ENCODE measurements at places on chromosomes 5 and 9.

DNA sequence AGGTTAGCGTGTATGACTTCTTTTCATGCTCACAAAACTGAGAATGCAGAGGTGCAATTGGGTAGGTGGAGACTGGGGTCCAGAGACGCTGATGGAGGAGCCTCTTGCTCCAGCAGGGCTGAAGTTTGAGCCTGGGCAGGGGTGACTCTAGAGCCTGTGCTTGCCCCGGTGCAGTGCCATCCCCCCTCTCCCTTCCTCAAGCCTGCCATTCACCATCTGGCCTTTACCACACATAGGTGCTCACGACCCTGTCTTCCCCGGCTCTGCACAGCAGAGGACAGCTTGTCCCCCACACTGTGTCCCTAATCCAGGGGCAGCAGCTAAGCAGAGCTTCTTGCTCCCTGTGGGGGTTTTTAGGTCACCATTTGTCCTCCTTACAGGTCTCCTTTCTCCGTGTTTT, 86.5 kb downstream of the DAP start:
- DNase-seq, result no peak

DNA sequence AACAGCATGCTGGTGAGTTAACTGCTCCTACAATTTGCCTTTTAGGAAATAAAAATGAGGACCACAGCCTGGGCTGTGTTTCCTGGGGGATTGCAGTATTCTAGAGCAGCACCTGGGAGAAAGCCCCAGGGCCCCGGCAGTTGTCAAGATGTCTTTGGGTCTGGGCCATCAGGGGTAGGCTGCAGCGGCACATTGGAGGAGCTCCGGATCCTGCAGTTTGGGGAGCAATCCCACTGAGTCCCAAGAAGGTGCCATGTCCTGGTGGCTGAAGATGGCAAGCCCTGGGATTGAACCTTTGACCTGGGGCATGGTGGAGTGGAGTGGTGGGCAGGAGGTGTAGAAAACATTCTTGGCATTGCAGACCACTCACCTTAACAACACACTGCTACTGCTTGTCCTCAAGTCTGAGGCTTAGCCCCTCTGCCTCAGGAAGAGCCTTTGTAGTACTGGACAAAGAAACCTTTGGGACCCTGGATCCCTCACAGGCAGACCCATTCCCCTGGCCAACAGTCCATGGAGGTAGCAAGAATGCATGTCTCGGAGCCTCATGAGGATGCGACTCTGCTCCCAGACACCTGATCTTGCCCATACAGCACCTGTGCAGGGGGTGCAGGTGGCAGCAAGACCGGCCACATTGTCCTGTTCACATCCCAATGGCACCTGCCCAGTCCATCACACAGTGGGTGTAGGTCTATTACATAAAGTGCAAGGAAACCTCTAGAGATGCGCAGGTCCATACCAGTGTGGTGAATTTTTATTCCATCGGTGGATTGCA, 159.1 kb upstream of the IRX2 start:
- DNase-seq, result no peak

DNA sequence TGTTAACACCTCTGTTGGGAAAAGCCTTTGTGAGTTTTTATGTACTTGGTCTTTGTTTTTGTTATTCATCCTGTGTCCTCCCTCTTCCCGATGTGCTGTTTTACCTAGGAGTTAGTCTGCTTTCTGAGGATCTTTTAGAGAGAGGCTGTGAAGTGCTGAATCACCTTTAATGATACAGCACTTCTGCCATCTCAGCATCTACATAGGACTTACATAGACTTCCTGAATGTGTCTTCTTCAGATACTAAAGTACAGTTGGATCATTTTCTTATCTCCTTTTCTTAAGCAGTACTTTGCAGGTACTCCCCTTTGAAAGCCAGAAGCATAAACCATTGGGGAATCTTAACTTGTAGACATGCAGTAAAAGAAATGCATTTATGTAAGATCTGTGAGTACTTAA, 31.5 kb downstream of the OTULIN start:
- peak; percentile 80 for DNase-seq

- no peak for DNase-seq
These were observed 30.5 kb upstream of the MSH3 start for GRCh38 chr5:80623999-80624398.

- DNase-seq, result no peak
These were observed 18.4 kb upstream of the TCF7 start for GRCh38 chr5:134095887-134096589.

DNA sequence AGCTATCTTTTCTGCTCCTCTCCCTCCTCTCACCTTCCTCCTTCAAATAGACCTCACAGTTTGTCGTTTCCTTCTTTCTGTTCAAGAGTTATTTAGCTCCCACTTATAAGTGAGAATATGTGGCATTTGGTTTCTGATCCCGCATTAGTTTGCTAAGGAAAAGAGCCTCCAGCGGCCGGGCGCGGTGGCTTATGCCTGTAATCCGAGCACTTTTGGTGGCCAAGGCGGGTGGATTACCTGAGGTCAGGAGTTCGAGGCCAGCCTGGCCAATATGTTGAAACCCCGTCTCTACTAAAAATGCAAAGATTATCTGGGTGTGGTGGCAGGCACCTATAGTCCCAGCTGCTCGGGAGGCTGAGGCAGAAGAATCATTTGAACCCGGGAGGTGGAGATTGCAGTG, 2101.6 kb downstream of the MAT2B start:
- DNase-seq, result no peak

DNA sequence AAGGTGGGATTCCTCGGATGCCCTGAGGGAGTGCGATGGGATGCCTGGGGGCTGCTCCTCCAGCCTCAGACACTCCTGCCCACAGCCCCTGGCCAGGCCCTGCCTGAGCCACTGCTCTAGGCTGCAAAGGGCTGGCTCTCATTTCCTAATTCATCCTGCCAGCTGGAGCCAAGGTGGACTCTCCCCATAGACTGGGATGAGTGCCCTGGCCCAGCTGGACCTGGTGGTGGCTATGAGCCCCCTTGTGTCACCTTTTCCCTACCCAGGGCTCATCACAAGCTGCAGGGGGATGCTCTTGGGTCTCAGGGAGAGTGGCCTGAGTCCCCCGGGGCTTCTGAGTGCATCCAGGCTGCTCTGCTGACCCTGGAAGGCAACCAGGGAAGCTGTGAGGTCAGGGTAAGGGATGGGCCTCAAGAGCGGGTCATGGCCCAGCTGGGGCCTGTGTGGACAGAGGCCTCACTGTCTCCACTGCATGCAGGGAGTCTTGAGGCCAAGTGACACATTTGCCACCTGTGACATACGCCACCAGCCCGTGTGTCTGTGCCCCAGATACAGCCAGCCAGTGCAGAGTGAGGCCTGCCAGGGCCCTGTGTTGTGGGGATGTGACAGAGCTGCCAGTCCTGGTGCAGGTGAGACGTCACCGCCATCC, 102.7 kb upstream of the IER5L start:
- no peak for DNase-seq

DNA sequence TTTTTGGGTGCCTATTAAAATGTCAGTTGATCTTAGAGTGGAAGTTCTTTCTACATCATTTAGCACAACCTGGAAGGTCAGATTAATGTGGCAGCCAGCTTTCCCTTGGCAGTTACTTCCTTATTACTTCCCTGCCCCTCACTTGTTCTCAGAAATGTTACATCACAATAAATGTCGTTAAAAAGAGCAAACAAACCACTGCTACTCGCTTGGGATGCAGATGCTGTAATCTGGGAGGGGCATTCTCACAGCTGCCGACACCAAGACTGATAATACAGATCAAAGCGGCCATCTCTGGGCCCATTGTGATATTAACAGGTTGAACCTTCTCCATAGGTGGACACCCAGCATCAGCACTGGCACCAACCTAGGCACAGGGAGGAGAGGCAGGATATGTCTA, 29.3 kb downstream of the PLAC8L1 start:
- no peak for DNase-seq

DNA sequence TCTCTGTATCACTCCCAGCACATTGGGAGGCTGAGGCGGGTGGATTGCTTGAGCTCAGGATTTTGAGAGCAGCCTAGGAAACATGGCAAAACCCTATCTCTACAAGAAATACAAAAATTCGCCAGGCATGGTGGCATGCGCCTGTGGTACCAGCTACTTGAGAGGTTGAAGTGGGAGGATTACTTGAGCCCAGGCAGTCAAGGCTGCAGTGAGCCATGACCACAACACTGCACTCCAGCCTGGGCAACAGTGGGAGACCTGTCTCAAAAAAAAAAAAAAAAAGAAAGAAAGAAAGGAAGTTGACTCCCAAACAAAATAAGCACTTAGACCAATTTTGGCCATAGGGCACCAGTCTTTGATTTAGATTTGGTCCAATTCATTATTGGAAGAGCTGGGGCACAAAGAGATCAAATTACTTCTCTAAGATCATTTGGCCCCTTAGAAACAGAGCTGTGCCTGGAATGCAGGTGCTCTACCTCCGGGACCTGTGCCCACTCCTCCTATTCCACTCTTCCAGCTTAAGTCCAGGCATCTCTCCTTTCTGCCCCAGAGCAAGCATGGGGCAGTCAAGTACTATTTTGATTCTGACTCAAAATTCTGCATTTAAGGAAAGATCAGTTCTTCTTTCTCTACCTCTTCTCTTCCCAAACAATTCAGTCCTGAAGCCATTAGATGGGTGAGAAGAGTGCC, 59.0 kb downstream of the ALDH7A1 start:
- no peak for DNase-seq

DNA sequence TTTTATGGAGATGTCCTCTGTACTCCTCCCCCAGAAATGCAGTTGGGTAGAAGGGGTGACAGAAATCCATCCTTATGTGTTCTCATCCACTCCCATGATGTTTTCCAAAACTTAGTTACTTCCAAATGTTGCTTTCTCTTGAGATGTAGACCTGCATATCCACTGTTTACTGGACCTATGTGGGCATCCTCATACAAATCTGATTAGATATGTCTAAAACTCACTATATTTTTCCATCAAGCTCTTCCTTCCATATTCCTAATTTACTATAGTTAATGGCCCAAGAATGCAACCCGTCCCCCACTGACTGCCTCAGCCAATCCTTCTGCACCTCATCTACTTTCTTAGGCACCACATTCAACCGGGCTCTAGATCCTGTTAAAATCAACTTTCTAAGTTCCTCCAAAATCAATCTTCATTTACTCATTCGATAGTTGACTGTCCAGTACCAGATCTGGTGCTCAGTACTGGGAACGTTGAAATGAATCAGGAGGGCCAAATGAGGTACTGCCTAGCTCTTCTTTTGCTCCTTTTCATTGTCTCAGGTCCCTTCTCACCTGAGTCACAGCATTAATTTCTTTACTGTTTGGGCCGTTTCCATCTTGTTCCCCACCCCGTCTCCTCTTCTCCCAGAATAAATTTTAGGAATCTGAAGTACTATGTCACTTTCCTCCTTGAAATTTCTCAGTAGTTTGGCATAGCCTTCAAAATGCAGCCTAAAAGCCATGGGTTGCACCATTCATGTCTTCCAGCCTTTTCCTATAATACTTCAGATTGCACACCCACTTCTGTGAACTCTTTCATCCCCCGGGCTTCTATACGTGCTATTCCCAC, 7.9 kb downstream of the PLK2 start:
- DNase-seq, result no peak

DNA sequence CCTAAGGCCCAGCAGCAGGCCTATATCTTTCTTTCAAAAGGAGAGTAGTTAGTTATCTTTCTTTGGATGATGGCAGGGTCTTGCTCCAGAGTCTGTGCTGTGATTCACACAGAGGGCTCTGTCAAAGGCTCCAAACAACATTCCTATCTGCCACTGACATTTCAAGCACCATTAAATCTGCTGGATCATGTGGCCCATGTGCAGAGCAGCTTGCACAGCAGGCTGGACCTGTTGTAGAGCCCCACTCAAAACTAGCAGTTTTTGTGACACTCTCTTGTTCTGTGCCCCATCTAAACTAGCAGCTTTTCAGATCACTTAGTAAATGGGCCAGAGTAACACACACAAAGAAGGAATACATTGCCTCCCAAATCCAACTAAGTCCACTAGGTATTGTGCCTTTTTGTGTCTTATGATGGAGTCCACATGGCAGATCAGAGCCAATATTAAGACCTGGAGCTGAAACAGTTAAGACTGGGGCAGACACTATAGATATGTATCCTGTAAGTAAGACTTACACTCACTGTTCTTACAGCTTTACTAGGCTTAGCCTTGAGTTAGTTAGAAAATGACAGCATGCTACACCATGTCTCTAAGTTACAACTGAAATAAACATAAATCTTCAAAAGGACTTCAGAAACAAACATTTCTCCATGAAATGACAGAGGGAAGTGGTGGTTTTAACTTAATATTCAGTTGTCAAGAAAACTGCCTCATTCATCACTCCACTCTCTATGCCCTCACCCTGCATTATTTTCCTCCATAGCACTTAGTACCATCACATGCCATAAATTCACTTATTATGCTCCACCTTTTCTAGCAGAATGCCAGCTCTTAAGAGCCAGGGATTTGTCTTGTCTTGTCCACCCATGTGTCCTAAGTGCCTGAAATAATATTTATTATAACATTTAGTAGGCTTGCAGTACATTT, 400.9 kb downstream of the RAB3C start:
- no peak for DNase-seq

DNA sequence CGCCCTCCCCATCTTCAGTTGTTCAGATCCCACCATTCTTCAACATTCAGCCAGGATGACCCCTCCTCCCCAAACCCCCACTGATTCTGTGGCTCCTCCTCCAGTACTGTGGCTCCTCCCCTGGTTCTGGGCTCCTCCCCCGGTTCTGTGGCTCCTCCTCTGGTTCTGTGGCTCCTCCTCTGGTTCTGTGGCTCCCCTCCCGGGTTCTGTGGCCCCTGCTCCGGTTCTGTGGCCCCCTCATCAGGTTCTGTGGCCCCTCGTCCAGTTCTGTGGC, 32.8 kb downstream of the C5orf15 start:
- no peak for DNase-seq

GRCh38 chr5:37606148-37606547, 227.0 kb downstream of the WDR70 start:
- DNase-seq, result no peak

- DNase-seq, result no peak
These were observed 5.1 kb downstream of the NRARP start for GRCh38 chr9:137296670-137297664.

GRCh38 chr9:107239474-107239873, 43.6 kb upstream of the RAD23B start:
- DNase-seq, result peak; percentile 21

DNA sequence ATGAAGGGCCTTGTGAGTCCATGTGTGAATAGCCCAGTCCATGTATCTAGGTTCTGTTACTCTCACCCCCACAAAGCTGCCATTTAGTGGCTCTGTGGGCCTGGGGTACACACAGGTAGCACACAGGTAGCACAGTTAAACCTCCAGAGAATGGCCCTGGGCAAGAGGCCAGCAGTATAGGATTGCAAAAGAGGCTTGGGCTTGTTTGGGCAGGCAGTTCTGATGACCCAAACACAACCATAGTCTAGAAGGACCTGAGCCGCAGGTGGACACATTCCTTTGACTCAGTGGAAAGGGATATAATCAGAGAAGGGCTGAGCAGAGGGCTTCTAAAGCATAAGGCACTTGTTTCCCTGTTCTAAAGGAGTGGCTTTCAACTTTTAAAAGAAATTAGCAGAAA, 326.8 kb upstream of the SGCD start:
- DNase-seq, result no peak

- no peak for DNase-seq
These were observed 215.2 kb downstream of the TLE1 start for GRCh38 chr9:81474125-81474524.

- DNase-seq, result no peak
These were observed 18.5 kb upstream of the GNE start for GRCh38 chr9:36276781-36277181.

All from hematopoietic multipotent progenitor cell treated with erythropoietin and hydrocortisone succinate and interleukin-3 and kit ligand, for 15 days (in vitro differentiated cells).